Muscle of leg (tissue), 16 donors: ENCODE measurements at places on chromosomes 12 and 14.

DNA sequence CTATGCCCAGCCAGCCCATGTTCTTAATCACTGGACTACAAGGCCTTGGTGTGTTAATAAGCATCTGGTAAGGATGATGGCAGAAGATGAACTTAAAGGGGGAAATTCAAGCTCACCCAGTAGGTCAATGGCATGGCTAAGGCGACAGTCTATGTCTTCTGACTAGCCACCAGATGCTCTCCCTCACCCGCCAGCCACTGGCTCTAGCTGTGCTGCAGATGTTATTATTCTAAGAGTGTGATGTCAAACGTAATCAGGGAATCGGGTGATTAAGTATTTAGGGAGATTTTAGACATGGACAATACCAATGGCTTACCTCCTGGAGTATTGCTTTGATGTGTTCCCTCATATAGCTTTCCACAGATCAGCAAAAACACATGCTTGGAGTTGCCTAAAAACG, 39.2 kb upstream of the MAX start:
- no peak for DNase-seq

DNA sequence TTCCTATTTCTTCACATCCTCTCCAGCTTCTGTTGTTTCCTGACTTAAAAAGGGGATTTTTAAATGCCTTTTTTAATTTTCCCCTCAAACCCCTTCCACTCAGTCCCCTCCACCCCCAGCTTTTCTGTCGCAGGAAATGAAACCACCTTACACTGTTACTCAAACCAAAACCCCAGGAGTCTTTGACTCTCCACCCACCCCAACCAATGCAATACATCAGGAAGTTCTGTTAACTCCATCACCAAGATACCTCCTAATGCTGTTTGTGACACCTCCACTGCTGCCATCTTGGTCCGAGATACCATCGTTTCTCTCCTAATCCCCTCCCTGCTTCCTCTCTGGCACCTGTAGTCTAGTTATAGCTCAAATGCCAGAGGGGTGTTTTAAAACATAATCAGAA, 25.4 kb upstream of the CPM start:
- DNase-seq: no peak

- DNase-seq: peak; percentile 64
These were observed at the start of gene HHIPL1 for GRCh38 chr14:99644723-99645544. Gene HHIPL1, plus strand, starts transcription at chr14:99645129. Its CDS starts 79 bp downstream, at chr14:99645208.

GRCh38 chr12:29980304-29980703, 196.6 kb upstream of the TMTC1 start:
- no peak for DNase-seq

DNA sequence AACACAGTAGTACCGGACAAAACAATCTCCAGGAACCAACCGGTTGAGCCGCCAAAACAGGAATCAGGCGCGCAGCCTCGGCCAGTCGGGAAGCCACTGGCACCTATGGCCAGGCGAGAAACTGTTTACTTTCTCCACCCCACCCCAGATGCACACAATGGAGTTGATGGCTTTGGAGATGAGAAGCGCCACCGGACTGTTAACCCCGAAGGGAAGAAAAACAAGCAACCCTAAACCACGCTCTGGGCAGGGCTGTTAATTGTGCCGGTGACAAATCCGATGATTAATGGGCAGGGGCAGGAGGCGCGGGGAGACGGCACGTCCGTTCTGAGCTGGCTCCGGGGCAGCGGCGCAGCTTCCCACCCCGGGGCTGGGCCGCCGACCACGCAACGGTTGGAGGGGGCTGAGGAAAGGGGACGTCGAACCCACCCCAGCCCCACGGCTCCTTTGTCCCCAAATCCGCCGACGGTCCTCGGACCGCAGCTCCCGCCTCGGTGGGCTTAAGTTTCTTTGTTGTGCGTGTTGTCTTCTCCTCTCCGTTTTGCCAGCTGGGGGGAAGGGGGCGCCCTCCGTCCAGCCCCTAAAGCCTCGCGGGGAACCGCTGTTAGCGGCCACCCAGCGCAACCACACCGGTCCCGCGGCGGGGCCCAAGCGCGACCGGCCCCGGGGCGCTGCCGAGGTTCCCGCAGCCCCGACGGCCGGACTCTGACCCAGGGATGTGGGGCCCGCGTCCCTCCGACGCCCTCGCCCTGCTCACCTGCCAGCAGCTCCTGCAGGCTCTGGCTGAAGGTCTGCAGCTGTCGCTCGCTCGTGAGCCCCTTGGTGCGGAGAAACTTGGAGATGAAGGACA, 790 bp downstream of the BTG1 start:
- DNase-seq: peak; percentile 73

DNA sequence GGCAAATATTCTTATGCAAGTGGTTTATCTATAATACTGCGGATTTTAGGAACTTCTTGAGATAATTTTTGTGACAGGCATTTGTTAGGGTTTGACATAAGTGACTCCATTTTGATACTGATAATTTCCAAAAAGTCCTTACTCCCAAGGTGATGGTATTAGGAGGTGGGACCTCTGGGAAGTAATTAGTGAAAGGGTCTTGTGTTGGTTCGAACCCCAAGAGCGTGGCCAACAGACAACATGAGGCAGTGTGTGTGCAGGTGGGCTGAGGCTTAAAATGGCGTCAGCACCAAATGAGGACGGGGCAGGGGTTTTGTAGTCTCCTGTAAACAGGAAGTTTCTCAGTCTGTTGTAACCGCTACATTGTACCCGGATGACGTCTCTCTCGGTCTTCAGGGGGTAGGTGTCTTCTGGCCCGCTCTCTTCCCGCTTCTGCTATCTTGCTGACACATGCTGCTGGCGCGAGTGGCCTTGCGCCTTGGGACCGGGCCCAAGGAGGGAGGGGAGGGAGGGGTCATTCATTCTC, 1.7 kb upstream of the C12orf43 start:
- DNase-seq: no peak

DNA sequence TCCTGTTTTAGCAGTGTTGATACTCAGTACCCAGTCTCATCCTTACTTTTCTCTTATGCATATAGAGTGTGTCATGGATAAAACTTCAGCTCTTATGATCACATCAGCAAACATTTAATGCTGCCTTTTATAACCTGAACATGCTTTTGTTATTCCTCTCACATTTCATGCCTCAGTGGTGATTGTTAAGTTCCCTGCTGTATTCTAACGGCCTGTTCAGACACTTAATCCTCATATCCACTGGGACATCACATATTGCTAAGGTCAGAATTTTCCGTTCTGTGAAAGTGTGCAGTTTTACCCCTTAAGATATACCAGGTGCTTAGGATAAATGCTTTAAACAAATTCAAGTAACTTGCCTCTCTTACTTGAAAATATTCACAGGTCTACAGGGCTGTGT, 268.7 kb upstream of the SEL1L start:
- peak; percentile 25 for DNase-seq

- DNase-seq: no peak
These were observed 45.0 kb upstream of the OR6J1 start for GRCh38 chr14:22689199-22689598.

- DNase-seq: no peak
These were observed 205.8 kb downstream of the MED13L start for GRCh38 chr12:116071555-116072230.

DNA sequence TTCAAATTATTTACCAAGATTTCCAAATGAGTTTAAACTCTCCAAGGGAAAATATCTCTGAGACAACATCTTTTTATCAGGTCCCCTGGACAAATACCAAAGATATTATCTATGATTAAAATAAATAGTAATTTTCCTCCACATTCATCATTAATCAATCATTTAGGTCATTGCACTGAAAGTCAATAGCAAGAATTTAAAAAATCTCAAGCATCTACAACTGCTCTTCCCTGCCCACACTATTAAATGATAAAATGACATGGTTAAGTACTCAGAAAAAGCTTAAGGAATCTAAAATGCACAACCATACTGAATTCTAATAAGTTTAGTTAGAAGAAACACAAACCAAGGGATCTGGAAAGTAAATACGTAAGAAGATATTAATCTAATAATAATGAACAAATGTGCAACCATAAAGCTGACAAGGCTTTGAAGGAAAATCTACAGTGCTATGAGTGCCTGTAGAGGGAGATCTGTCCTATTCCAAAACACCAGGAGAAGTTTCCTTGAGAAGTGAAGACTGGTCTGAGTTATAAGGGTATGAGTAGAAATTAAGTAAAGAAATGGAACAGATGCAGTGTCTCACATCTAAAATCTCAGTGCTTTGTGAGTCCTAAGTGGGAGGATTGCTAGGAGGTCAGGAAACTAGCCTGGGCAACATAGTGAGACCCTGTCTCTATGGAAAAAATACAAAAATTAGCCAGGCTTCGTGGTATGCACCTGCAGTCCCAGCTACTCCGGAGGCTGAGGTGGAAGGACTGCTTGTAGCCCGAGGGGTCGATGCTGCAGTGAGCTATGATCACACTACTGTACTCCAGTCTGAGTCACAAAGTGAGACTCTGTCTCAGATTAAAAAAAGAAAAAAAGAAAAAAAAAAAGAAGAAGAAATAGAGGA, 19.2 kb downstream of the INTS13 start:
- DNase-seq: no peak

DNA sequence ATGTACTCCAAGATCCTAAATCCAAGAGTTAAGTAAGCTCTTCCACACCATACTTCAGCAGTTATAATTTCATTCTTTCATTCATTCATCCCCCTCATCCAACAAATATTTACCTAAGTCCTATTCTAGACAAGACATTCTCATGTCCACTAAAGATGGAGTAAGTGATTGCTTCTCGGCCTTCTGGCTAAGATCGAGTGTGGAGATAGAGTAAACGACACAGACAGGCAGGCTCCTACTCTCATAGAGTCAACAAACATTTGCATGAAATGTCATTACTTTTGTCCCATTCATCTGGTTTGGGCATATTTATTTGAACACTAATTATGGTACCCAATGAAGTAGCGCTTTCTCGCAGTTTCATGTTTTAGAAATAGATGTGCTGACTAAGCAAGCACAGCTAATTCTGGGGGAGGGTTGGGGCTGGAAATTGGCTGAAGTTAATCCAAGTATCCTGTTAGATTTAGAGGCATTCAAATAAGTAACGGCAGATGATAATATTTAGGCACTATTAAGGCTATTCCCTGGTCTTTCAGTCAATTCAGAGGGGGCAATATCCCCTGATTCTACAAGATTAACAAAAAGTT, 176.5 kb downstream of the CEP128 start:
- no peak for DNase-seq

DNA sequence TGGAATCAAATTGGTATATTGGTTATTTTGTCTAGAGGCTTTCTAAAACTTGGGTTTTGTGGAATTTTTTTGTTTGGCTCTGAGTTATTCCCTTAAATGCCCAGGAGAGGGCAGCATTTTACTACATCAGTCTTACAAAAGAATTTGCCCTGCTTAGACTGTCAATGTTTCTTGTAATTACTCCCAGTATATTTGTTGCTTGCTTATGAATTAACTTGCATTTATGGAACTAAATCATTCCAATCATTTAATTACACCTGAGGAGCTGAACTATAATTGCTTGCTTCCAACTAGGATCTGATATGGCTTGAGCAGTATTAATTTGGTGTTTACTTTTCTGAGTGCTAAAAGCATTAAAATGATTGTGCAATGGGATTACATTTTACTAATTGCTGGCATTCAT, 48.7 kb downstream of the MIPOL1 start:
- DNase-seq: peak; percentile 51

- DNase-seq: no peak
These were observed 92.9 kb downstream of the ESR2 start for GRCh38 chr14:64201296-64201695.

DNA sequence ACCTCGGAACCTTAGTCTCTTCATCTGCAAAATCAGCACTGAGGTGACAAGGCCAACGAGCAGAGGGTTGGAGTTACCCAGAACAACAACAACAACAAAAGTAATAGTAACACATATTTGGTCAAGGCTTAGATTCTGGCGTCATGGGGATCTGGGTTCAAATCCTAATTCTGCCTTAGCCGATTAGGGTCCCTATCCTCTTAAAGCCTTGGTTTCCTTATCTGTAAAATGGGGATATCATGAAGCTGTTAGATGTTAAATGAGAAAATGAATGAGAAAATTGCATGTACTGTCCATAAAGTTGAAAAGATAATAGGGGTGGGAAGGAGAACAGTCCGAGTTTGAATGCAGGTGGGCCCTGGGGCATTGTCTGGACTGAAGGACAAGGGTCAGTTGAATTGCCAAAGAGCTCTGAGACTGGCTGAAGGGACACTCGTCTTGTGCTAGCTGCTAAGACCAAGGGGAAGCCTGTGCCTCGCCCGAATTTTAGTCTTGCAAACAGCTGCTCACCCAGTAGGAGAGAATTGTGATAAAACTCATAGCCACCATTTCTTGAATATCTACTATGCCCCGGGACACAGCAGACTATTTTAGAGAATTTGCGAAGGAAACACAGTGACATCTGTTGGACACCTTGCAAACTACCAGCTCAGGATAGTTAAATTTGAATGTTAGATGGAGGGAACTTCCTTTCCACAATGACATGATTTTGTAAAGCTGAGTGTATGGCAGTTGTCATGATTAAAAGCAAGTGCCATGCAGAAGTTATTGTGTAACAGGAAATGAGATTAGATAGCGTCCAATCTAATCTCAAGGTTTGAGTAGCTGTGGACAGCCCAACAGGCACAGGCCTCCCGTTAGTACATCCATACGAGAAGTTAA, 6.8 kb upstream of the HNF1A start:
- DNase-seq: peak; percentile 75

GRCh38 chr12:18808221-18808620, 70.3 kb downstream of the CAPZA3 start:
- DNase-seq: no peak

DNA sequence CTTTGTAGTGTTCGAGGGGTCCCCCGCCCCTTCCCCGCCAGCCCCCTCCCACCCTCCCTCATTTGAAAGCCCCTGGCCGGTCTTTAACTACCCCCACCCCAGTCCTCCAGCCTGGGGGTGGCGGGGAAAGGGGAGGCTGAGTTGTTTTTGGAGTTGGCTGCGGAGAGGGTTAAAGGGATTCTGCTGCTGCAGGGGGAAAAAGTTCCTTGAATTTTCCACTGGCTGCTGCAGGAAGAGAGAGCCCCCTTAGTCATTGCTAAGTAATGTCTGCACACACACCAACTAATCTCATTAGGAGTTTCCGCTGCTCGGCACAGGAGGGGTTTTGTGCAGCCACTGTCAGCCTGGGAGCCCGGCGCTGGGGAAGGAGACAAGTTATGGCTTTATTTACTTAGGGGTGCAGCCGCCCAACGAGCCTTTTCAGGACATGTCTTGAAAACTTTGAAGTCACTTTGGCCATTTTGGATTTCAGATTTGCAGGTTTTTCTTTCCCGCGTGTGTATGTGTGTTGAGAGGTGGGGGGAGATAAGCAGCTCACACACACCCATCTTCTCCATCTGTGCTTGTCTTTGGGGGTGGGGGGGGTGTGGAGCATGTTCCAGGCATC, 1.8 kb downstream of the ELK3 start:
- peak; percentile 83 for DNase-seq

GRCh38 chr12:125454786-125455480, 389.7 kb downstream of the AACS start:
- DNase-seq: no peak

- peak; percentile 66 for DNase-seq
These were observed 230.0 kb downstream of the MSRB3 start for GRCh38 chr12:65508276-65509035.
